ENCODE measurements at places on chromosomes 1 and 21. TPM values are rescaled to one million over a fixed set of nuclear protein-coding genes. Genes with fewer than 3 reads are reported as not detected.

The CLDN17 gene
- not detected for total RNA-seq

The SPOCD1 gene
- total RNA-seq = 0.79 TPM

The KRTAP12-2 gene
- total RNA-seq = not detected

The LENEP gene
- 0.52 TPM for total RNA-seq

The PSMD4 gene
- 105 TPM for total RNA-seq

GRCh38 chr1:3722846-3723245, 29.4 kb upstream of the CCDC27 start:
- no peak for DNase-seq

- no peak for DNase-seq
These were observed 634.9 kb downstream of the LMO4 start for GRCh38 chr1:87963556-87963955.

- peak; percentile 39 for DNase-seq
These were observed 431 bp downstream of the ARPC5 start for GRCh38 chr1:183635099-183635605.

- peak; percentile 12 for DNase-seq
These were observed 42.1 kb downstream of the UBE2U start for GRCh38 chr1:64245495-64245894.

DNA sequence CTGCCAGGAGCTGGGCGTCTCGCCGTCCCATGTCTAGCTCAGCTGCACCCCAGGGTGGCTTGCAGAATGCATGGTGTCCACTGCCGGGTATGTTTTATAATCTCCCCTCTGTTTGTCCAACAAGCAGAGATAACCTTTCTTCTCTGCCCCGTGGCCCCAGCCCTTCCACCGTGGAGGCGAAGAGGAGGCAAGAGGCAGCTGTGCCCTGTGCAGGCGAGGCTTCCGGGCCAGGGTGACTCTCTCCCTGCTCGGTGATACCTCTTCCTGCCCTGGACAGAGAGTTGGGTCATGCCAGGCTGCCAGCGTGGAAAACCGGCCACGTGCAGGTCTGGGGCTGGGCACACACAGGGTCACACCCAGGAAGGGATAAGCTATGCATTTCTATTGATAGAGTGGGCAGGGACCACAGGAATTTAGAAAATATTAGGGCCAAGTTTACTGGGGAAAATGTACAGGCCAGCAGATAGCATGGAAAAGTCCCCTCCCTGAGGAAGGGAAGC, at the start of gene TFF2:
Gene TFF2, minus strand, starts transcription at position 68 of the 500 bp plus-strand sequence. Its CDS starts 37 bp downstream, at position 31.
- no peak for DNase-seq

DNA sequence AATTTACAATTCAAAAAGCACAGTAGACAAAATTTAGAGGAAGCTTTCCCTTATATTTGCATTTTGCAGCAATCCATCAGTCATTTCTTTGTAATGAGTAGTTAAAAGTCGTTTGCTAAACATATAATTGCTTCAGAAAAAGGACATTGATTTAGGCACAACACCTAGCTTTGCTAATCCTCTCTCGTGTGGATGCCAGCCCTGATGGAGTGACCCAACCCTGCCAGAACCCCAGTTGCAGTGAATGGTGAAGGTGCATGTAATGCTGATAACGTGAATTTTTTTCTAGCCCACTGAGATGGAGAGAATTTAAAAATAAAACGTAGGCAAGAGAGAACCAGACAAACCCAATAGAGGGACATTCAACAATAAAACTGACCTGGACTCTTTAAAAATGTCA, 263.4 kb downstream of the GRIK1 start:
- no peak for DNase-seq

DNA sequence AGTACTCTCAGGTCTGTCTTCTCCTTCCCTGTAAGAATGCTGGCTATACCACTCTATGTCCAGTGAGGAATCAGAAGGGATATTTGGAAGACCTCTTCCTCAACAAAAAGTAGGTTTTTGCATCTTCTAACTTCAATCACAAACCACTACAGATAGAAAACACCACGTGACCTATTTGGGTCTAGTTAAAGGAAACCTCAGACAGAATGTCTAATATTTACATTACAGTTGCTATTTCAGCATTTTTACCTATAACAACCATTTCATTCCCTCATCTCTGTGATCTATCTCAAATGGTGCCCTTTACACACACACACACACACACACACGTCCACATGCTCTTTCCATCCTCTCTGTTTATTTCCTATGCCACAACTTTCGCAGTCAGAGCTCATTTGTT, 7.9 kb upstream of the ADORA3 start:
- no peak for DNase-seq

- DNase-seq = no peak
These were observed 796.9 kb downstream of the ADGRL2 start for GRCh38 chr1:82597649-82598048.

- no peak for DNase-seq
These were observed 54.9 kb downstream of the KIAA1614 start for GRCh38 chr1:180967558-180967957.

- DNase-seq = no peak
These were observed 139.1 kb upstream of the FMN2 start for GRCh38 chr1:239952348-239953308.

- DNase-seq = no peak
These were observed 69.6 kb downstream of the KCNJ15 start for GRCh38 chr21:38326429-38326828.

- no peak for DNase-seq
These were observed 23.1 kb upstream of the TOR3A start for GRCh38 chr1:179058487-179059483.

DNA sequence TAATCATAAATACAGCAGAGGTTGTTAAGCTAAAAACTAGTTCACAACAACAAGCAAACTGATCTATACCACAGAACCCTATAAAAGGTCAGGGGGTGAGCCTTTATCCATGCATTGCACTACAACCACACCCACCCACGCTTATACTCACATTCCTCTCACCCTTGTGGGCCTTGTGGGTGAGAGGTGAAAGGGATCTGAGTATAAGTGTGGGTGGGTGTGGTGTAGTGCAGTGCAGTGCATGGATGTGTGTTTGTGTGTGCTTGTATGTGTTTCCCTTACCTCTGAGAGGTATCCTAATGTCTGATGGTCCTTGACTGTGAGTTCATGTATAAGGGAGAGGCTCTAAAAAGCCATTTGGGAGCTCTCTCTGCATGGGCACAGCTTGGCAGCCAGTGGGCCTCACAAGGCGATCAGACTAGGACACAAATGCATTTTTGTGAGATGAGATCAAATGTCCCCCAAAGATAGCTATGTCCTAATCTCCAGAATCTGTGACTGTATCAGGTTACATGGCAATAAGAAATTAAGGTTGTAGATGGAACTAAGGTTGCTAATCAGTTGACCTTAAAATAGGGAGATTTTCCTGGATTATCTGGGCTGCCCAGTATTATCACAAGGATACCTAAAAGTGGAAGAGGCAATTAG, 95.5 kb upstream of the DPT start:
- no peak for DNase-seq

- DNase-seq = no peak
These were observed 89.7 kb upstream of the SLC45A1 start for GRCh38 chr1:8228253-8228652.

DNA sequence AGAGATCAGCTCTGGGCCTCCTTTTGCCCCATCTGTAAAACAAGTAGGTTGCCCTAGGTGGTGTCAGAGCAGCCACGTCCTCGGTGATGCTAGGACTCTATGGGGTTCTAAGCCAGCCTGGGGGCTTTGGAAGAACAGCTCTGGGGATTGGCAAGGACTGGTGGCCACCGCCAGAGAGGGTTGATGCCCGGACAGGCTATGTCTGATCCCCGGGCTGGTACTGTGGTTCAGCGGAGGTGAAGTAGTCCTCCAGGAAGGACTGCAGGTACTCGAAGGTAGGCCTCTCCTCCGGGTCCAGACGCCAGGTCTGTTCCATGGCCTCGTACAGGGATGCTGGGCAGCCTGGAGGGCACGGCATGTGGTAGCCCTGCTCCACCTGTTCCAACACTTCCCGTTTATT, 8.8 kb upstream of the AHDC1 start:
- no peak for DNase-seq

DNA sequence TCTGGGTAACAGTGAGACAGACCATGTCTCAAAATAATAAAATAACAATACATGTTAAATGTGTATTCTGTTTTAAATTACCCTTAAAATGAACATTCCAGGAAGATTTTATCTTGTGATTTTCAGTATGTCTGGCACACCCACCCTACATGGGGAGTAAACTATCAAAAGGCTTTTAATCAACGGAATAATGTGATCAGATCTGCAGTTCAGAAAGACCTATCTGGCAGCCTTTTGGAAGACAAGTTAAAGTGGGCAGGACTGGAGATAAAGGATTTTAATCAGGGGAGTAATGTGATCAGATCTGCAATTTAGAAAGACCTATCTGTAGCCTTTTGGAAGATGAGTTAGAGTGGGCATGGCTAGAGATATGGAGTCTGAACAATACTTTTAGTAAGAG, 10.1 kb downstream of the MED8 start:
- DNase-seq = no peak

- DNase-seq = no peak
These were observed 18.6 kb downstream of the PDE9A start for GRCh38 chr21:42671778-42672593.

DNA sequence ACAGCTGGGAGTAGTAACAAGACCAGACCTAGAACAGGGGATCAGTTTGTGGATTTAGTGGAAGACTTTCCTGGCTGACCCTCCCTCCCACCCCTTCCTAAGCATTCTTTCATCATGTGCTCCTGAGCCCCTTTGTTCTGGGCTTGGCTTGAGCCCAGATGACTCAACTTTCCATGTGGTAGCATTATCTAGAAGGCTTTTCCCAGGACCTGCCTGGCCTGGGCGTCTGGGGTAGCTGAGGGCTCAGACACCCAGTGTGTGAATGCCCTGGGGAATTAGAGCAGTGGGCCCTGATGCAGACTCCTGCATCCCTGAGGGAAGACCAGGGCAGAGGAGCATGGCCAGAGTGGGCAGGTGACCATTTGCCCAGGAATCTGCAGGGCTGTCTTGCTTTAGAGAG, 44.1 kb upstream of the TSPAN2 start:
- DNase-seq = no peak

DNA sequence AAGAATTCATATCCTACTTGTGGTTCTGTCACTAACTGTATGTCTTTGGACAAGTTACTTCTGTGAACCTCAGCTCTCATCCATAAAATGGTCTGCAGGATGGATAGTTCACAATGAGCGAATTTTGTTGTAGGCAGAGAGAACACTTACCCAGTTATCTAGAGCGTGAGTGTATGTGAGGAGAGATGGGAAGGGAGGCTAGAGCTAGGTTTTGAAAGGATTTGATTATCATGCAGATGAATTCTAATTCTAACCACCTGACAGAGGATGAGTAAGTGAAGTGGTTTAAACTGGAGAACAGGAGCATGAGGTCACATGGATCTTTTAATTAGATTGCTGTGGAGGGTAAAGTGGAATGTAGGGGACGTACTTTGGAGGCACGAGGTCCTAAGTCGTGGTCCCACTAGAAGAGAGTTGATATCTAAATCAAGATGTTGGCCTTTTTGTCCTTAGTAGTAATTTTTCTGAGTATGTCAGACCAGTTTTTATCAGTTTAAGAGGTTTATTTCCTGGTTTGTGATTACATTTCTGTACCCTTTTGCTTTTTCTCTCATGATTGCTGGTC, 5.0 kb downstream of the SUCO start:
- DNase-seq = no peak

DNA sequence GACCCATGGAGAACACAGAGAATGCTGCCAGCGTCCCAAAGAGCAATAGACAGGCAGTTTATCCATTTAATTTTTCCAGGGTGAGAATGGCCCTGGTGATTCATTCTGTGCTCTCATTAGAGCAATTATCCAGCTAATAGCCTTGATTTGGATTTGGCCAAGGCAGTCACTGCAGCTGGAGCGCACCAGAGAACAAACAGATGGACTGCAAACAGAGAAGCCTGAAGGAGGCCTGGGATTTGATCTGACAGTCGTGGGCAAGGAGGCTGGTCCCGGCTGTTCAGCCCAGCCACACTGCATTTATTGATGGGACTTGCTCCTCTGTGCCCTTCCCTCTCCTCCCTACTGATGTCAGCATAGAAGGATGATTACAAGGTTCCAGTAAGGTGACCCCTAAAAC, 353.9 kb upstream of the C1orf174 start:
- no peak for DNase-seq
